NCI-H524 (cell line): ENCODE measurements at places on chromosomes 12 and 14.

GRCh38 chr12:26991826-26992225 is 22.4 kb downstream of the TM7SF3 start:
- DNase-seq, result no peak

DNA sequence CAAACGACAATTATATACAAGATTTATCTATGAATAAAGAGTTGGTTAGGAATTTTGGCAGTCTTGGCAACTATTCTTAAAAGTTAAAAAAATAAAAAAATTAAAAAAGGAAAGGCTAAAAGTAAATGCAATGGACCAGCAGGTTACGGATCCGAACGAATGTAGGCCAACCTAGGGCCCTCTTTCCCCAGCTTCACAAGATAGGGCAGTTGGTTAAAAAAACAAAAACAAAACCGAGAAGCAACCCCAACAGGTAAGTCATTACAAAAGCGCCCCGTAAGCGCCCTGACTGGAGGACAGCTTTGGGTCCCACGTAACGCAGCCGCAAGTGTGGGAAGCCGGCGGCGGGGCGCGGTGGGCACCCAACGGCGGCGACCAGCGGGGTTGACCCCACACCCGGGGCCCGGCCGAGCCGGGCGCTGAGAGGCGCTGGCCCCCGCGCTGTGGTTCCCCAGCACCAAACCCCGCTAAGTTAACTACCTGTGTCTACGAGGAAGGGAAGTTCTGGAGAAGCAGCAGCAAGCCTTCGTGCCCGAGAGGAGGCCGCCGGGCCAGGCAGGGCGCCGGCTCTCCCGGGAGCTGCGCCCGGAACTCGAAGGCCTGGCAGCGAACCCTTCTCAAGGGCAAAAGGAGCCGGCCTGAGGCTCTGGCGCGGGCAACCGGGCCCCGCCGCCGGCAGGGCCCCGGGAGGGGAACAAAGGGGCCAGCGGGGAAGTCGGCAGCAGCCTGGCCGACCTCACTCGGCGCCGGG is 882 bp downstream of the HECTD1 start:
- peak; percentile 34 for DNase-seq

DNA sequence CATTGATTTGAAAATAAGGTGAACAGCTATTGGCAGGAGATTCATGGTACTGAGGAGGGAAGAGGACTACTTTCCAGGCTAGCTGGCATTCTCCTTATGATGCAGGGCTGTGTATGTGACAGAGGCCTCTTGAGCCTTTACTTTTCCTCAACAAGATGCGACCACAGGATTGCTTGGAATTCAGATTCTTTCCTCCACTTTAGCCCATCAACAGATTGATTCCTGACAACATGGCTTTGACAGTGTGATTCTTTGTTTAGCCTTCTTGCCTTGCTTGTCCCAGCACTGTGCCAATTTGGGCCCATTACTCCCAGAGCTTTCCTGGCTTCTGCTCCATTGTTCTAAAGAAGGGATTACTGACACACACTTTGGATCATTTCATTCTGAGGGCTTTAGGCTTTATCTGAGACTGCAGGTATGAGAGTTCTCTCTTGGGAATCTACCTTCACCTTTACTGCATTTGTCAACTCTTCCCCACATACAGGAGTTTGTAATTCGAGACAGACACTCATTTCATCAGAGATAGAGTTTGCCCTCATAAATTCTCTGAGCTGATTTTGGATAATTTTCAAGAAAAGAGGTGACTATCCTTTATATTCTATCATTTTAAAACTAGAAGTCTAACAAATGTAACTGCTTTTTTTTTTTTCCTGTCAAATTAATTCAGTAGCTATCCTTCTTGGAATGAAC is 206.4 kb upstream of the GZMB start:
- DNase-seq, result no peak

DNA sequence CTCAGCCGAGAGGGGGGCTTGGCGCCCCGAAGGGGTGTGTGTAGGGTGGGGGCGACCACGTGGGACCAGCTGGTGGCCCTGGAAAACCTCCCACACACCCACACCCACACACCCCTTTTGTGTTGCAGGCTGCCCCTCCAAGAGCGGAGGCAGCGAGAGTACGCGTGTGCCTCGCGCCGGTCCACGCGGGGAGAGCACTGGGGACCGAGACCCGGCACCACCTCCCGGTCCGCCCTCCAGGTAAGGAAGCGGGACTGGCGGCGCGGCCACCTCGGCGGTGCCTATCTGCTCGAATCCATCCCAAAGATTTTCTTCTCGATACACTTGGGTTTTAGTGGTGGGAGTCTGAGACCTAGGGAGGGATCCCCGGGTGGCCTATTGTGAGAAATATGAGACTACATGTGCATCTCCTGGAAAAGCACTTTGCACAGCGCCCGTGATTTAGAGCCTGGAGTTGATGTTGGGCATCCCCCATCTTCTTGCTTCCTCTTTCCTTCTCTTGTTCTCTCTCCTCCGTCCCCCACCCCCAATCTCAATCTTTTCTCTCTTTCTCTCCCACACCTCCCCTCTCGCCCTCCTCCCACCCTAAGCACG is 393 bp downstream of the SYT1 start:
- DNase-seq, result peak; percentile 59

GRCh38 chr12:13165617-13166041 is 30.9 kb upstream of the EMP1 start:
- no peak for DNase-seq

GRCh38 chr14:31229009-31229408 is 21.4 kb upstream of the HECTD1 start:
- no peak for DNase-seq

GRCh38 chr14:55366271-55366670 is 45.4 kb downstream of the ATG14 start:
- no peak for DNase-seq

DNA sequence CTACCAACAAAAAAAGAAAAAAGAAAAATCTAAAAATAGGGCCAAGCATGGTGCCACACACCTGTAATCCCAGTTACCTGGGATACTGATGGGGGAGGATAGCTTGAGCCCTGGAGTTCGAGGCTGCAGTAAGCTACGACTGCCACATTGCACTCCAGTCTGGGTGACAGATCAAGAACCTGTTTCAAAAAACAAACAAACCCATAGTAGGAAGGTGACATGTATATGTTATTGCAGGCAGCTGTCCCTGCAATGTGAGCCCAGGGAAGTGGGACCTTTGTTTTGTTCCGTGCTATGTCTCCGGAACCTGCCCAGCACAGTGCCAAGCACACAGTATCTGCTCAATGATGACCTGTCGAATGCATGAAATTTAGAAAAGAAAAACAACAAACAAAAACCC is 37.2 kb upstream of the YY1 start:
- DNase-seq, result no peak

DNA sequence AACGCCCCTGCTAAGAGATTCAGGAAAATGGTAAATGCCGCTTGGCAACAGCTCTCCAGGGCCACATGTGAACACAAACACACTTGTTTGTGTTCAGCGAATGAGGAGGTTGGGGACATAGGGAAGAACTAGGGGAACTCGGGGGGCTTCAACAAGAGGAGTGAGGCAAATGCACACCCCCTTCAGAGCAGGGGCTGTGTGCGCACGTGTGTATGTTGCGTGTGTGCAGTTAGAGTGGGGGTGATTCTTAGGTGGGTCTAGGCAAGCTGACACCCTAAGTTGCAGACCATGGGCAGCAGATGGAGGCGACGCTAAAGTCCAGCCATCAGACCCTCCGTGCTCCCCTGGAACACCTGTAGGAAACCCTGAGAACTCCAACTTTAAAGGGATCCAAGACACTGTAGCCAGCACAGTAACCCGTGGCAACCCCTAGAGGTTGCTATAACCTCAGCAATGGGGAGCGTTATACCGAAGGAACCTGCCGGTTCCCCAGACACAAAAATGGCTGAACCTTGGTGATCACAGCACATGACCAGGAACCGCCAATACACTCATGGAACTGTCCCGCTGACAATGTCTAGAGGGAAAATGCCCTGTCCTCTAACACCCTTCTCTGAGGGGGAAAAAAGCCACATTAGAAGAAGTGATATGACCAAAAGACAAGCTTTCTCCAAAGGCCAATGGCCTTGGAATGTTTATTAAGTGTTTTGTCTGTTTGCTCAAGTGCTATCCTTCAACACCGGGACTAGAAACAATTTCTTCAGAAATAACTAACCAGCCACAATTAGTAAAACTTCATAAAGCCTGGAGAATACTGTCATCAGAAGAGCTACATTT is 86.5 kb upstream of the CEP83 start:
- peak; percentile 61 for DNase-seq

DNA sequence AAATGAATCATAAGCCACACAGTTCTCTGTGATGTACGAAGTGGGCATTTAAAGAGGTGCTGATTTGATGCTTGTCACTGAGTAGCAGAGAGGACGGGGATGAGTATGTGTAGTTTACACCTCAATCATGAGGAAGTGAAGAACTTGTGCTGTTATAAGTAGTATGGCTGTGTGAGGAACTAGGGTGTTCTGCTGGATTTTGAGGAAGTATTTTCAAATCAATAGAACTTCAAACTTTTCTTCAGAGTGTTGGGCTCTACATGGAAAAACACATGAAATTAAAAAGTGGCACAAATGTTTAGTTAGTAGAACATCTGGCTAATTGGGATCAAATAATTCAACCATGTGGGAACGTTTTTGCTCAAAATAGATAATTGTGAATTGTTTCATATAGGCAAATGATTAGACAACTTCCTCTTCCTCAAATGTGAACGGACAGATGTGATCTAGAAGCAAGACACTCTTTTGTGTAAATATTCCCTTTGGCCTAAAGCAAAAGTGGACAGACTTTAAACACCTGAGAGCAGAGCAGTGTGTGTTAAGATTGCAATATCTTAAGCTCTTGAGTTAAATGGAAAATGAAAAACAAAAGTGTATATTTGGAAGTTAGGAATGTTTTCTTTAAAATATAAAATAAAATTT is 168.5 kb downstream of the NAV3 start:
- no peak for DNase-seq

- DNase-seq, result no peak
Measured at GRCh38 chr14:76391981-76392690, 16.2 kb downstream of the ESRRB start.

GRCh38 chr12:67881565-67881964 is 107.7 kb upstream of the IFNG-AS1 start:
- no peak for DNase-seq

DNA sequence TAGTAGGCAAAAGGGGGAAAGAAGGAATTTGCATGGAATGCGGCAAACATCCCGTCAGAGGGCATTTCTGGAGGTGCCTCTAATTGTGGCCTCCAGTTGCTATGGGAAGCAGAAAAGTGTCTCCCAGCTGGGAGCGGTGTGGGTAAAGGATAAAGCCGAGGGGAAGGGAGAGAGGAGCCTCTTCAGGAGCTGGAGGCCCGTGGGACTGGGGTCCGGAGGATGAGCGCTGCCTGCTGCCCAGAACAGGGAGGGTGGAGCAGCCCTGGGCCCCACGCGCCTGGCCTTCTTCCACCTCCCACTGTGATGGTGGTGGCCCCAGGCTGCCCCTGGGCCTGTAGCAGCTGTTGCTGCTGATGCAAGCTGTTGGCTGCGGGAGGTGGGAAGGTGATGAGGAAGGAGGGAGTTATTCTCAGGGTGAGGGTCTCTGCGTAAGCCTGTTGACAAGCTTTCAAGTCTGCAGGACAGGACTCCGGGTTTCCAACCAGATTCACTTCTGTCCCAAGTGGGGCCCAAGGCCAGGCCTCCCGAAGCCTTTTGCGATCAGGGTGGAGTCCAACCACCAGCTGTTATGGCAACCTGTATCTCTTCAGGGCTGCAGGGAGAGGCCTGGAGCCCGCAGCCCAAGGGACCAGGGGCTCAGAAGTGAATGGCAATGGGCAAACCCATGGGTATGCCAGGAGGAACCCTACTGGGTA is 19.1 kb upstream of the PGF start:
- DNase-seq, result no peak

GRCh38 chr14:68015356-68016254 is 196.0 kb downstream of the RAD51B start:
- no peak for DNase-seq

DNA sequence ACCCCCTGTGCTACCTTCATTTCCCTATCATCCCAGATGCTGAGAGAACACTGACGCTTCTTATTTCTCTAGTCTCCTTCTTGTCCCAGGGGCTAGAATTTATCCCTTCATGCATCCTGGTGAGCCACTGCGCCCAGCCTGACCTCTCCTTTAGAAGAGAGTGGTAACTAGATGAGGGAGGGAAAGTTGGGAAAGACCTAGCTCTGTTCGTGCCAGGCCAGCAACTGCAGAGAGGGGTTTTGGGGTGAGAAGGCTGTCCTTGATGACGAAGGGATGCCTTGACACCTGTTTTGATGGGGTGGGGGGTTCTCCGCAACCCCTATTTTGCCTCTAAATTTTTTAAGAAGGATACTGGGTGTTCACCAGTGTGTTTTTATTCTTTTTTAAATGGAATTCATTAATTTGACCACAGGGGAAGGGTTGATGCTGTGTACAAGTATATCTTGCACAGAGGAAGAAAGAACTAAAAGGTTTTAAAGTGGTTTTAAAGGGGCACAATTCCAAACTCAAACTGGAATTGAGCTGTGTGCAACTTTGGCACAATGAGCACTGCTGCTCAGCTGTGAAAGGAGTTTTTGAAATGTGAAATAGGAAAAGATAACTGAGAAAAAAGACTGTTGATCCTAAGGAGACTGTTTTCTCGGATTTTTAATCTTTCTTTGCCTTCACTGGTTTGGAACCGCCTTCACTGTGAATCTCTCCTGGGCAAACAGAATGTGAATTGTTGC is 7.0 kb upstream of the MMP19 start:
- DNase-seq, result no peak

GRCh38 chr12:41460906-41461305 is 272.8 kb downstream of the PDZRN4 start:
- DNase-seq, result no peak

DNA sequence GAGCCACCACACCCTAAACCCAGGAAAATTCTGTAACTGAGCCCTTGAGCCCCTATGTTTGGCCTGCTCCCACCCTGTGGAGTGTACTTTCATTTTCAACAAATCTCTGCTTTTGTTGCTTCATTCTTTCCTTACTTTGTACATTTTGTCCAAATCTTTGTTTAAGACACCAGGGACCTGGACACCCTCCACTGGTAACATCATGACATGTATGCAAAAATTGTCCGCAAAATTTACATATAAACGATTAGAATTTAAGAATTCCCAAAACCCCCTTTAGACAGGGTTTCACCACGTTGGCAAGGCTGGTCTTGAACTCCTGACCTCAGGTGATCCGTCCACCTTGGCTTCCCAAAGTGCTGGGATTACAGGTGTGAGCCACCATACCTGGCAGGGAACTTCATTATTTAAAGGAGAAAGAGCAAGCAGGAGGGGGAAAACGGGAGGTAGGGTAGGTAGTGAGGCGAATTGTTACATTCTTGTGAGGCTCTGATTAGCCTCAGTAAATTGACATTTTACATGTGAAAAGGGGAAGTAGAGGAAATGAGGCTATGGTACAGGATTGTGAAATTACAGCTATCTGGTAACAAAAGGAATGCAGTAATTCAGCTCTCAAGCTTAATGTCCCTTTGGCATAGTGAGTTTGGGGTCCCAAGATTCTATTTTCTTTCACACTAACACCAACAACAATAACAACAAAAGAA is 27.6 kb downstream of the TUBA1A start:
- DNase-seq, result no peak

DNA sequence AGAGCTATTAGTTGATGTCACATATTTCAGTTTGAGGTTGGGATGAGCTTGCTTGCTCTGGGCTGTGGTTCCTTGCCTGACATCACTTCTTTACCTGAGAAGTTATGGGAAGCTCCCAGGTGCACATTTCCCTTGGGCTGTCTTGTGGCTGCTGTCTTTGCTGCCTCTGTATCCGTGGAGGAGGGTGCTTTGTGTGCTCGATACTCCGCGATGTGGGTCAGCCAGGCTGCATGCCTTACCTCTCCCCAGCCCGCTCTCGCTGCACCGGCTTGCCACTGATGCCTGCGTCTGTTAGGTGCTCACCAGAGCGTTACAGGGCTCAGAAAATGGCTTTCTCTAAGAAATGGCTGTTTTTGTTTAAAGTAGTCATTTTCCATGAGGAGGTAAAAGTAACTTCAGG is 19.6 kb downstream of the PELI2 start:
- DNase-seq, result peak; percentile 82

GRCh38 chr12:13197032-13197431 is 506 bp downstream of the EMP1 start:
- DNase-seq, result no peak
